ENCODE measurements at places on chromosomes 4 and X.

DNA sequence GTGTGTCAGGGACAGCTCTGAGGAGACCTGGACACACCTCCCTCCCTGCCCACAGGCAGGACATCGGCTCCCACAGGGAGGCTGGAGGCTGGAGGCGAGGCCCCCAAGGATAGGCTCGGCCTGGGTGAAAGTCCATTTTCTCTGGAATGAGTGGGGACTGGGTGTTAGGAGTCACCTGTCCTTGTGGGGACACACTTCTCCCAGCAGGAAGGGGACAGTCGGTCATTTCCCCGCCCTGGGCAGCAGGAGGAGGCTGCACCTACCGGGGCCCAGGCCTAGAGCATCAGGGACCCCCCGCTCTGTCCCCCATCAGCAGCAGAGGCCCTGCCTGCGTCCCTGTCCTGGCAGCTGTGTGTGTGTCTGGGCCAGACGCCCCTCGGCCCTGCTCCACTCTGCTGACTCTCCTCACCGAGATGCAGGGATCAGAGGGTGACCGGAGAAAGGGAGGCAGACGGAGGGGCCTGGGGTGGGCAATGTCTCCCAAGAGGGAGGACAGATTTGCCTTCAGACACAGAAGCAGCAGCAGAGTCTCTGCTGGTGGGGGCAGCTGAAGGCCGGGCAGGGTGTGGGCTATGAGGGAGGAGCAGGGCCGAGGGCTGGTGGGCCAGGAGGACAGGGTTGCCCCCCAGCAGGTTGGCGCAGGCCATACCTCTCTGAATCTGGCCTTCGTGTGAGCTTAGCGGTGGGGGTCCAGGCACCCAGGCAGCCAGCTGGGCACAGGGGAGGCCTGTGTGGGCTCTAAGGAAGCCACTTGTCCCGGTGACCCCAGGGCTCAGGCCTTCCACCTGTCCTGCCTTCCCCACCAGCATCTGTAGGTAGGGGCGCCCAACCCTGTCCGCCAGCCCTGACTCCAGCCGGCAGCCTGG, 125.7 kb upstream of the NKX1-1 start:
- no peak for DNase-seq

GRCh38 chr4:14387647-14388046, 614.6 kb upstream of the CPEB2 start:
- no peak for DNase-seq

GRCh38 chrX:137366018-137366633, 199.8 kb upstream of the ZIC3 start:
- DNase-seq, result no peak

DNA sequence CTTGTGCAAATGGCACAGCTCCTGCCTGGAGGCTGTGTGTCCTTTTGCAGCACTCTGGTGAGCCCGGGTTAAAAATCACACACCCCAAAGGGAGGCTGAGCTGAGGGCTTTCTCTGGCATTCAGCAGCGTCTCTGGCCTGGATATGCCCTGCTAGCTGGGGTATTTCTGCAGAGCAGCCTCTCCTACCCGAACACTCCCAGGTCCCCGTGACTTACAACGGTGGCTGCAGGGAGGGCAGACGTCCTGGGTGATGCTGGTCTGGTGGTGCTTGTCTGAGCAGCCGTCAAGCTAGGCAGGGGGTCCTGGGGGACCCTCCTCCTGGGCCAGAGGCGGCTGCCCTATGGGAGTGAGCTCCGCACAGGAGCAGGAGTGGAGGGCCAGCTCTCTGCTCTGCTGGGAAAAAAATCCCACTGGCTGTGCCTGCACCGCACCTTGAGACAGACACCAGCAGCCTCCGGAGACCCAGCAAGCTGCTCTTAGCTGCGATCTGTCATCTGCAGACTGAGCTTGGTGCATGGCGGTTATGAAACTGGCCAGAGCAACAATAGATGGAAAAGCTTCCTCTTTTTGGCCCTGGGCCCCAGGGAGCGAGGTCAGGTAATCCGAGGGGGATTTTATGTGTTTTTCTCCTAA, 41.3 kb upstream of the ASMTL start:
- no peak for DNase-seq

GRCh38 chr4:109313168-109314133, 11.0 kb upstream of the COL25A1 start:
- no peak for DNase-seq

DNA sequence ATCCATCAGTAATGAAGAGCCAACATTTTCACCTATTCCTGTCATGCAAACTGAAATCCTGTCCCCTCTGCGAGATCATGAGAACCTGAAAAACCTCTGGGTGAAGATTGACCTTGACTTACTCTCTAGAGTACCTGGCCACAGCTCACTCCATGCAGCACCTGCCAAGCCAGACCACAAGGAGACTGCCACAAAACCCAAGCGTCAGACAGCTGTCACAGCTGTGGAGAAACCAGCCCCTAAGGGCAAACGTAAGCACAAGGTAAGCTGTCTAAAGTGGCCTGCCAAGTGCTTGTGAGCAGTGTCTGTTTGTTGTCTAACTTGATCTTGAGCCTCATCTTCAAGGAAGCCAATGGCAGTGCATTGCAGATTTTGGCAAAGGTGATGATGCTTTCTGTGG, 455.9 kb downstream of the AFF2 start:
- DNase-seq, result no peak

DNA sequence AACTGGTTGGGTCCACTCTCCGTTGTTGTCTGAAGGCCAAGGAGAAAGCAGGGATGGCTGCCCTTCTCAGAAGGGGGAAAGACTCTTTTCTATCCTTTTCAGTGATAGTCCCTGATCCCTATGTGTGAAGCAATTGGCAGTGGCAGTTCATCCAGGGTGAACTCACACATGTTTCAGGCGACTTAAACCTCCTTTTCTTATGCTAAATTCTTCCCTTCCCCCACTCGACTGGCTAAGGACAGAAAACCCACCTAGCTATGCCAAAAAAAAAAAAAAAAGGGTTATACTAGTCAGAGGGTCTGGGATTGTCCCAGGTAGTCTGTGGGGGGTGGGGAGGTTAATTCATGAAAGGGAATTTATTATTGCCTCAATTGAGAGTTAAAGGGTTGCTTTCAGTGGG, 12.2 kb upstream of the ZNF280C start:
- no peak for DNase-seq

- no peak for DNase-seq
Observed at GRCh38 chrX:19629541-19629940, 114.2 kb upstream of the MAP3K15 start.

- peak; percentile 45 for DNase-seq
Observed at GRCh38 chrX:123230798-123231197, 46.7 kb downstream of the GRIA3 start.

GRCh38 chr4:53037892-53038291, 175.8 kb downstream of the RASL11B start:
- no peak for DNase-seq

DNA sequence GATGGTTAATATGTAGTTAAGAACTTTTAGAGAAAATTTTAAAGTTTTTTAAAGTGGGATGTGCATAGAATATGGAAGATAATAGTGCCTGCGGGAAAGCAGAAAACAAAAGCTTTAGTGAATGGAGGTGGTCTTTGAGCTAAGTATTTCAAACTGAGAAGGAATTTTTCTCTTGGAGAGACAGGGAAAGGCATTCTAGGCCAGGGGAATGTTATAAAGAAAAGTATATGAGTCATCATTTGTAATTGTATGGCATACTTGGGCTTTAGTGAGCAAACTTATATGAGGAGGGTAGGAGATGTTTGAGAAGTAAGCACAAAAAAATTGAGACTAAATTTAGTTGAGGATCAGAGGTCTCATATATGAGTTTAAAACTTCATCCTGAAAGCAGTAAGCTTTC, 467.0 kb downstream of the PPARGC1A start:
- DNase-seq, result no peak

- no peak for DNase-seq
Observed at GRCh38 chr4:156596026-156596425, 375.6 kb downstream of the PDGFC start.

DNA sequence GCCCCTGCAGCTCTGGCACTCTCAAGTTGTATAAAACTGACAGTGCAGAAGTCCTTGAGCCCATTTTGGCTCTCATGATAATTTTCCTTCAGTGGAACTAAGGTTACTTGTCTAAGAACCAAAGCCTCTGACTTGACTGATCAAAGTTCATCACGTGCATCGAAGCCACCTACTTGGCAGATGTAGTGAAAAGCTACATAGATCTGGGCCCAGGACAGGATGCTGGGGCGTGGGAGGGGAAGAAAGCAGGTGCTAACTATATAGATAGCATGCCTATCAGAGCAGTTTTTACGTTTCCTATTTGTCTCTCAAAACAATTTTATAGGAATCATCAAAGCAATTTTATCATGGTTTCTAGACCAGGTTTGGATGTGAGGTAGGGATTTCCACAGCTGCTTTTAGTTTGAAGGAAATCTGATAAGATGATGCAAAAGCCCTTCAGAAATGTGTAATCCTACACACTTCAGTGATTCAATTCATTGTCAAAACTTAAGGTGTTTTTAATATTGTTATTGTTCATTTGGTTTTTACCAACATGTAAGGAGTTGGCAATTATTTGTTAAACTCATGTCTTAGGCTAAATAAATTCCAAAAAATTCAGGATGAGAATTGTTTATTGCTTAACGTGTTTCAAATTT, 1.2 kb upstream of the CD40LG start:
- DNase-seq, result no peak

DNA sequence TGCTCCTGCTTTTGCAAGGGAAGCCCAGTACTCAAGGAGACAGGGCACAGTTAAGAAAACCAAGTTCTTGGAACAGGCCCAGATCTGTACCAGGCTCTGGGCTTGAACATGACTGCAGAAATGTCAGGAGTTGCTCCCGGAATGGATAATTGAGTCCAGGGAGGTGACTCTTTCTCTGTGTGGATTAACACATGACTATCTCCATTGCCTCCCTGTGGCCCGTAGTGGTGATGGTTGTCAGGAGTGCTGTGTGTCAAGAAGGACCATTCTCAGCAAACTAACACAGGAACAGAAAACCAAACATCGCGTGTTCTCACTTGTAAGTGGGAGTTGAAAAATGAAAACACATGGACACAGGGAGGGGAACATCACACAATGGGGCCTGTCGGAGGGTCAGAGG, 39.9 kb downstream of the CCKAR start:
- DNase-seq, result no peak
